ENCODE measurements at places on chromosomes 13 and 19.

- no peak for DNase-seq
Observed at GRCh38 chr19:35775046-35775297, 392 bp upstream of the ARHGAP33 start.

- no peak for DNase-seq
Observed at GRCh38 chr13:98525456-98526181, 51.3 kb downstream of the STK24 start.

DNA sequence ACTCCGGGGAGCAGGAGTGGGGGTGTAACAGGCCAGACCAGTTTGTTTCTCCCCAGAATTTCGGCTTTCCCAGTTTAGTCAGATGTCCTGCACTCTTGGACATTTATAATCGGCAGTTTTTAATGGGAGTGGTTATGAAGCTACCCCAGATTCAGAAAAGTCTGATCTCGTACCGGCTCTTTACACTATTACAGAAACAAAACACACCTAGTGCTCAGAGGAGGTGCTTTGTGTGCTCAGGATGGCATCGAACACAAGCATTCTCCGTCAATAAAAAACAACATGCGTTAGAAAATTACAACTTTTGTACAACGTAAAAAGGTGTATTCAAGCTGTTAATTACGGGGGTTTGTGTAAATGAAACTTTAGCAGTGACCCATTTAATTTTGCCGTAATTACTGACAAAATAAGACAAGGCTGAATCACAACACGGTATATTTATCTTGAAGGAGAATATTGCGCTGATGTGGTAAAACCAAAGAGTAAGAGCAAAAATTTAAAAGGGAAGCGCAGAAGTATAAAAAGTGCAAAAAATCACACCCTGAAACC, 6.6 kb upstream of the SOX1 start:
- no peak for DNase-seq

GRCh38 chr19:52533901-52534300, 6.4 kb downstream of the ZNF808 start:
- DNase-seq: no peak

- DNase-seq: no peak
Observed at GRCh38 chr19:40465025-40465556, 454 bp downstream of the BLVRB start.

DNA sequence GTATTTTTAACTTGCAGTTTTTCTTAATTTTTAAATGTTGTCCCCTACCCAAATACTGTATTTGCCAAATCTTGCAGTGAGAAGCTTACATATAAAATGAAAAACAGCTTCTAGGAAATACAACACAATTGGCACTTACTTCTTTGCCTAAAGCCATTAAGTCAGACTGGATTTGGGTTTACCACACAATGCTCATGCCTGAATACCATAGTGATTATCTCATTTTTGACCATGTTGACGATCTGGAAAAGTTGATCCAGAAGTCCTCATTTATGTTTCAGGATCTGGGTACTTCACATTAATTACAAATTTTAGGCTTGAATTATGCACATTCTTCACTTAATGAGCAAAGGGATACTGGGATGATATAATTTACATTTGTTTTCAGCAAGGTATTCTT, 2.4 kb downstream of the RNF6 start:
- no peak for DNase-seq

DNA sequence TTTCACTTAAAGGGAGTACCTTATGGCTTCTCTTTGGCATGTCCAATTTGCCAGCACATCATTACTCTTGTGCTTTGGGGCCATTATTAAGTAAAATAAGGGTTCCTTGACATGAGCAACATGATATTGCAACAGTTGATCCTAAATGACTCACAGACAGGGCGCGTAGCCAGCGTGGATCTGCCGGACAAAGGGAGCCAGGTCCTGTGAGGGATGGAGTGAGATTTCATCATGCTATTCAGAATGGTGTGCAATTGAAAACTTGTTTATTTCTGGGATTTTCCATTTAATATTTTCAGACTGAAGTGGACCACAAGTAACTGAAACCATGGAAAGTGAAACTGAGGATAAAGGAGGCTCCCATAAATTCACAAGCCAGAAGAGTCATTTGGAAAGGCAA, 48.6 kb upstream of the WASF3 start:
- DNase-seq: no peak

- no peak for DNase-seq
Observed at GRCh38 chr19:41223431-41224234, 4.6 kb downstream of the AXL start.

DNA sequence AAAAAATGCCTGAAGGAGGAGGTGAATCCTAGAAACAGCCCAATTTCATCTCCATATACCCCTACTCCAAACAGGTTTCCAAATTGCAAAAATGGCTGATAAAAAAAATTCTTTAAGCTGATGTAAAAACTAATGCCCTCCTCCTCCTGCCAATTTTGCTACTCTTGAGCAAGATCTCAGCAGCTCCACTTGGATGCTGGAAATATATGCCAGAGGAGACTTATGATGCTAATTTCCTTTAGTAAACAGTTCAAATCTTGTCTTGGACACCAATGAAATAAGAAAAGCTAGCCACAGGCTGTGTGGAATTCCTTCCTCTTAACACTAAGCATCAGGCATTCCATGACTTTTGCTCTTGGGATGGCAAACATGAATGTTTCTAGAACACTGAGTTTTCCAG, 67.5 kb downstream of the INSR start:
- DNase-seq: no peak

GRCh38 chr19:32819419-32820400, 49.9 kb downstream of the SLC7A9 start:
- DNase-seq: no peak

DNA sequence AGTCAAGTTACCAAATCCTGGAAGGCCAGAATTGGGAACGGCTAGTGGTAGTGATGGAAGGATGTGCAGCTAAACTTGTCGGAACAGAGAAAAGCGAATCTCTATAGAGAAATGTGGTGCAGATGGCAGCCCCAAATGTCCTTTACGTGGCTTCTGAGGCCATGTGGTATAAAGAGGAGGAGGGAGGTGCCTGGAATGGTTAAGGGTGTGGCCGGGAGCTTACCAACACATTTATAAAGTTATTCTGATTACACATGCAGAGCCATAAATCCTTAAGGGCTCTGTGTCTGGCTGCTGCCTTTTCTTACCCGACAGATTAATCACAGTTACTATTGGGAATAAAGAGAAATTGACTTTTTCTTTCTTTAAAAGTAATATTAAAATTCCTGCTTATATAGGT, 190.1 kb downstream of the OXGR1 start:
- DNase-seq: no peak

GRCh38 chr13:104106705-104107393, 1040.6 kb upstream of the SLC10A2 start:
- DNase-seq: no peak

- no peak for DNase-seq
Observed at GRCh38 chr19:408902-409515, at the start of gene C2CD4C. Gene C2CD4C (minus strand): TSS chr19:409147. CDS start chr19:408361, 786 bp downstream.

- DNase-seq: no peak
Observed at GRCh38 chr13:33256148-33256840, 29.3 kb downstream of the STARD13 start.

- DNase-seq: no peak
Observed at GRCh38 chr13:51823359-51823758, 19.4 kb upstream of the DHRS12 start.

- peak; percentile 66 for DNase-seq
Observed at GRCh38 chr19:3135961-3136683, at the start of gene GNA15. Gene GNA15 (plus strand): TSS chr19:3136033. CDS start chr19:3136451, 418 bp downstream.

DNA sequence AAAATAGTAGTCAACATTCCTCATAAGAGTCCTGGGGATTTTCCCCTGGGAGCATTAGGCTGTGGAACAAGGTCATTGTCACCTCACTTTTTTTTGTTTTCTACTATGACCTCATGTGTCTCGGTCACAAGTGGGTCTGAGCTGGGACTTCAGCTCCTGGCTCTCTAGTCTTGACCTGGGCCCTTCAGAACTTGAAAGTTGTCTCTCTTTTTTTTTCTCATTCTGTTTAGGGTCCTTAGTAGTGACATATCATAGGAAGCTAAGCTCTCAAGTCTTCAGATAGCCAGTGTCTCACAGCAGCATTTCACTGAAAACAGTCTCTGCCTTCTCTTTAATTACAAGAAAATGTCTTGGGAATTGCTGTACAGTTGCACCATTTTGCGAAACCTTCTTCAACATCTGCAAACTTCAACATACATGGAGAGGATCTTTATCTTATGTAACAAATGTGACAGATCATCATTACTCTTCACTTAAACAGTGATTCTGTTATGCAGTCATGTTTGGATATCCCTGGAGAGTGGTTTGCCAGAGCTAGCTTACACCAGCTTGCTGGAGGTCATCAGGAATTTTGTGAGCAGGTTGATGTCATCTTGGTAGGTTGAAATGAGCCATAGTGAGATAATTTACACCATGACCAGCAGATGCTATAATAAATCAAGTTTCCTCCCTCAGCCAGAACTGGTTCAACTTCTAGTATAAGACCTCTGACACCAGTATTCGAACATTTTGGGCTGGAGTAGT, 131.5 kb downstream of the GPC5 start:
- no peak for DNase-seq

- DNase-seq: no peak
Observed at GRCh38 chr13:25319771-25320170, 18.3 kb downstream of the NUP58 start.

DNA sequence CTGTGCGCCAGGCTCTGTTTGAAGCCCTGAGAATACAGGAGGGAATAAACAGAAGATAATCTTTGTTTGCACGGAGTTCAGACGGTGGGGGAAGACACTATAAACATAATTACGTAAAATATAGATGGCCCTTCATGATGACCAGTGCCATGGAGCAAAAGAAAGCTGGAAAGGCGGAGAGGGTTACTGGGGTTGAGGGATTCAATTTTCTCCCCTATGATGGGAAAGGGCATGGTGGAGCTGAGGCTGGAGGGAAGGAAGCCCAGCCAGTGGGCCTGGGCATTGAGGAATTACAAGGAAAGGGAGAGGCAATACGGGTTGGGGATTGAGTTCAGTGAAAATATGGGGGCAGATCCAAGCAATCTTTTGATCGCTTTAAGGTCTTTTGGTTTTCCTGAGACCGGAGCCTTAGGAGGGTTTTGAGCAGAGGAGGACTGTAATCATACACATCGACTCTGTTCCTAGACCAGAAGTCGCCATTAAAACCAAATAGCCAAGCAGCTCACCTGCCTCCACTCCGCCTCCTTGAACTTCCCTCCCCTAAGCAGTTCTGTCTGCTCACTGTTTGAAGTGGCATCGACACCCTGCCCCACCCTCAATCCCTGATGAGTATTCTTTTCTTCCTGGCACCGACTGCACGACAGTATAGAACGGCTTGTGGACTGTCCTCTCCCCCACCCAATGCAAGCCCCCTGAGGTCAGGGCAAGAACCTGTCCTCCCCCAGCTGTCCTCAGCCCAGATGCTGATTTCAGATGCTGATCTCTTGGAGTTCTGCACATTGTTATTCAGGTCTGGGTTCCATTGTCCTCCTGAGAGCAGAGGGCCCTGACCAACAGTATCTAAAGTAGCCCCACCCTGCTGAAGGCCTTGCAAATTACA, 813 bp upstream of the ZNF296 start:
- no peak for DNase-seq

GRCh38 chr13:97986835-97987234, 33.4 kb downstream of the IPO5 start:
- peak; percentile 1 for DNase-seq

- no peak for DNase-seq
Observed at GRCh38 chr19:40663695-40664692, 26.5 kb downstream of the NUMBL start.

DNA sequence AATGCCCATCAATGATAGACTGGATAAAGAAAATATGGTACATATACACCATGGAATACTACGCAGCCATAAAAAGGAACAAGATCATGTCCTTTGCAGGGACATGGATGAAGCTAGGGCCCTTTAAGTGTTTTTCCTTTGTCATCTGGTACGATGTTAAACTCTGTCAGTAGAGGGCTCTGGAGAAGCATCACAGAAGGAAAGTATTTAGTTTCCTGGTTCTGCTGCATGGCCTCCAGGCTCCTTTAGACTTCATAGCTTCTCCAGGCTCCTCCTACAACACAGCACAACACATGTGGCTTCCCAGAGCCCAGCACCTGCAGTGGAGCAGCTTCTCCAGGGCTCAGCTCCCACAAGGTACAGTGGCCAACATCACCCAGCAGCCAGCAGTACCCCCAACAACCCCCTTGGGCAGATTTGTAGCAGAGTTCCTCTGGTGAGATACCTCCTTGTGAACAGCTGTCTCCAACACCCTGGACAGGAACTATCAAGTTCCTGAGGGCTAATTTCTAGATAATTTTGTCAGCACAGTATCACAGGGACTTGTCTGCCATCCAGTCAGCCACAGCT, 63.4 kb downstream of the KCTD12 start:
- DNase-seq: no peak

DNA sequence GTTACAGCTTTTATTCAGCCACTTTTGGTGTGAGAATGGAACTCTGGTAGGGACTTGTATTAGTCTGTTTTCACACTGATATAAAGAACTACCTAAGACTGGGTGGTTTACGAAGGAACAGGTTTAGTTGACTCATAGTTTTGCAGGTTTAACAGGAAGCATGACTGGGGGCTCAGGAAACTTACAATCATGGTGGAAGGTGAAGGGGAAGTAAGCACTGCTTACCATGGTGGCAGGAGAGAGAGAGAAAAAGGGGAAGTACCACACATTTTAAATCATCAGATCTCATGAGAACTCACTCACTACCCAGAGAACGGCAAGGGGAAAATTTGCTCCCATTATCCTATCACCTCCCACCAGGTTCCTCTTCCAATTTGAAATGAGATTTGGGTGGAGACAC, 942.2 kb downstream of the PCDH17 start:
- peak; percentile 95 for DNase-seq

DNA sequence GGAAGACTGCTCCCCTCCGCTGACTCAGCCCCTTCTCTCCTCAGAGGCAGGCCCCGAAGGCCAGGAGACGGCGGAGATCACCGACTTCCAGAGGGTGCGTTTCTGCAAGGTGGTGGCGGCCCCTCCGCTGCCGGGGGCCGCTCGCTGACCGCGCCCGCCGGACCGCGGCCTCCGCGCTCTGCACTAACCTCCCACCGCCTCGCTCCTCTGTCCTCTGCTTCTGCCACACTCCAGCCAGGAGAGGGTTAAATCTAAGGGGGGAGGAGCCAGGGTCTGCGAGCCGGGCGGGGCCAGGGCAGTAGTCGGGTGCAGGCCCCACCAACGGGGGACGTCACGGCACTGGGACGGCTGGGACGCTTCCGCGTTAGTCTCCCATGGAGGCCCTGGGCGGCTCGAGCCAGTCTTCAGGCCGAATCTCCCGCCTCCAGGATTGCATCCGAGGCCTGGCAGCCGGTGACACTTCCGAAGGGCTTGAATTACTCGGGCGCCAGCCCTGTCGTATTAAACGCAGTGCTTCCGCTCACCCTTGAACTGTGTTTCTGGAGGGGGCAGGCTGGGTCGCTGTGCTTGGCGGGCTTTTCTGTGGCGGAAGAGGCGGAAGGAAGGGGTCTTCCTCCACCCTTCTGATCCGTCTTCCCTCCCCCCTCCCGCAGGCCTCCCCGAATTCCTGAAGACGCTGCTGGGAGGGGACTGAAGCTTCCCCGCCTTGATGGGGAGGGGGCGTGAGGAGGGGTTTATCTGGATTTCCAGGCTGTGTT, 1.2 kb upstream of the INAFM1 start:
- DNase-seq: peak; percentile 88
